ENCODE measurements at places on chromosomes 16 and 17. TPM values are rescaled to one million over a fixed set of nuclear protein-coding genes. Genes with fewer than 3 reads are reported as not detected.
A peak's percentile ranks its signal among the peaks of the same experiment; 100 is the strongest.

Gene KCNAB3
- 0.29 TPM for total RNA-seq

Gene MT1A
- not detected for total RNA-seq

DNA sequence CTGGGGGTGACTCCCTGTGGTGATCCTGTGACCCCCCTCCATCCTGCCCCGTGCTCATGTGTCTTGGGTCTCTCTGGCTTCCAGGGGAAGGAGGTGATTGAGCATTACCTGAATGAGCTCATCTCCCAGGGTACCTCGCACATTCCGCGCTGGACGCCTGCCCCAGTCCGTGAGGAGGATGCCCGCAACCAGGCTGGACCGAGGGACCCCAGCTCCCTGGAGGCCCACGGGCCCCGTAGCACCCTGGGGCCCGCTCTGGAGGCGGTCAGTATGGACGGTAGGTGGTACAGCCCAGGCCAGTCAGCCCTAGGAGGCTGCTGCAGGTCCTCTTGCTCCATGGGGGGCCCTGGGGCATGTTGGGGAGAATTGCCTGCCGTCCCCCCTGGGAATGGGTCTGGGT lies 33.6 kb downstream of the SEC14L5 start:
- DNase-seq: no peak

GRCh38 chr17:41523787-41524186 lies 4.3 kb downstream of the KRT19 start:
- no peak for DNase-seq

Gene TM4SF5
- not detected for total RNA-seq

Gene SEPTIN12
- not detected for total RNA-seq

Gene KRT39
- not detected for total RNA-seq

- no peak for DNase-seq
Measured at GRCh38 chr17:37339321-37339720, 36.5 kb upstream of the C17orf78 start.

DNA sequence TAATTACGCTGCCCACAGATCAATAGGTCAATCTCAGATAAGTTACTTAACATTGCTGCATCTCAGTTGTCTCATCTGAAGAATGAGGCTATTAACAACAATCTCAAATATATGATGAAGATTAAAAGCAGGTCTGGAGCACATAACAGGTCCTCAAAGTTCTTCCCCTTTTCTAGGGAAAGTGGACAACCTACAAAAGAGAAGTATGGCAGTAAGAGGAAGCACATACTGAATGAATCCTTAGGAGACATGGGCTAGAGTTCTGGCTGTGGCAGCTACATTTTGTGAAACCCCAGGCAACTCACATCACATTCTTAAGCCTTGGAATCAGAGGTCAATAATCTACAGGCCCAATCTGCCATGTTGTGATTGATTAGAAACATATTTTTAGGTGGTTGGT lies 180.6 kb downstream of the PCTP start:
- no peak for DNase-seq

DNA sequence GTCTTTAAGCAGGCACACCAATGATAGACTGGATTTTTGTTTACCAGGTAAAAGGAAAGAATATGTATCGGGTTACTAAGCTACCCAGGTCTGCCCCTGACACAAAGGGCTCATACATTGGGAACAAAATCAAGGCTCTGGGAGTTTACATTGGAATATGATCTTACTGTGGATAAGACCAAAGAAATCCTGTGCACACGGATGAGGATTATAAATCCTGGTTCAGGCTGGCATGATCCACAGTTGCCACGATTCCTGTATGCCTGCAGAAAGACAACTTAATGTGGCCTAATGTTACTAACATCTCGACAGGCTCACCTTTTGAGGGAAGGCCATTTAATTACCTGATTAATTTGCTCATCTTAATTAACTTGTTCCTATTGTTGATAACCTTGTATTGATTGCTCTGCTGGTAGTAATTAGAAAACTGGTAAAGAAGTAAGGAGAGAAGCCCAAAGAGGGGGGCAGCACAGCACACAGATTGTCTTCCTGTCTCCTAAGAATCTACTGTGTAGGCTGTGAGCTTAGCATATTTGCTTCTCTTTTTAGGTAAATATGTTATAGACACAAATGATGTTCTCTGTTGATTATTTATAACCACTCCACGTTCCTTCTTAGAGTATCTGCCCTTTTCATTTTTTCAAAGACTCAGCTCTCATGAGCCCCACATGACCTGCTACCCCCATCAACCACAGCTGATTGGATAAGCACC lies 51.0 kb upstream of the TOX3 start:
- DNase-seq: no peak

DNA sequence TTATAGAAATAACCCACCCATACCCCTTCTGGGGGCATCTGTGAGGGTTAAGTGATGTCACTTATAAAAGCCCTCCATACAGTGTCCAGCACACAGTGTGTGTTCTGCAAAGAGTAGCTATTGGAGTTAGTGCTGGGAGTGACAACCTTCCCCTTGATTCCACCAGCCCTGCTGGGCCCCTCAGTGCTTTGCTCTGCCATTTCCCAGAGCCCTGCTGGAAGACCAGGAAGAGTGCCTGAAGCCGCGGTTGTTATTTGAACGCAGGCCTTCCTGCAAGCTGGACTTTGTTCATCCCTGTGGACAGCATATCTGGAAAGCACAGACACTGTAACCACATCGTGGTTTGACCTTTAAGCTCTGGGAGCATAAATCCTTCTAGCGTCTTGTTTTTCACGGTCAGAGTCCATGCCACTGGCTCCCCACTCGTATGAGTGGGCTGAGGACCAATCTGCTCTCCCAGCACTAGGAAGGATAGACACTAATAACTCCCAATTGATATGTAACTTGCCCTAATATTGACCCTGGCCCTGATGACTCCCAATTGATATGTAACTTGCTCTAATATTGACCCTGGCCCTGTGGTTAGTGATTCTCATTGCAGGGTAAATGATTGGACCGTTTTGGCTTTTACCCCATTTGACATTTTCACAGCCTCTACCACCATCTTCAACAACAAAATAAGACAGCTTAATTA lies 297.1 kb upstream of the MAF start:
- peak; percentile 56 for DNase-seq

GRCh38 chr17:58534901-58535421 lies 20.5 kb upstream of the MTMR4 start:
- no peak for DNase-seq

DNA sequence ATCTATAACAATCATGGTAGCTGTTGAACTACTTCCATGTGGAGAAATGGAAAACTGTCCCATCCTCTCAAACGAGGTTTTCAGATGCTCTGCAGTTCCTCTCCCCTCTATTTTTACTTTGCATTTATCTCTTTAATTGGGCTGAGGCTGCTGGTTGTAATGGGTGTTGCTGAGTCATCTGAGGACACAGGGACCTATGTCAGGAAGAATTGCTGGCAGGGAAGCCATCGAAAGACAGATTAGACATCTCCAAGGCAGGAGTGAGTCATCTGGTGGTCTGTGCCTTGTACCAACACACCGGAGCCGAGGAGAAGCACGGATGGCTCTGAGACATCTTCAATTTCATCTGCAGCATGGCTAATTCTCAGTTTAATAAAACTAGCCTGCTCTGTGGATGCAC lies 394.5 kb downstream of the GRIN2A start:
- DNase-seq: no peak

Gene FA2H
- total RNA-seq: 12.4 TPM

GRCh38 chr17:77365584-77366186 lies 224.9 kb downstream of the SEC14L1 start:
- peak; percentile 74 for DNase-seq

Gene MMP2
- 188 TPM for total RNA-seq

GRCh38 chr17:57033296-57033695 lies 51.8 kb upstream of the AKAP1 start:
- no peak for DNase-seq

Gene EVPL
- 8.8 TPM for total RNA-seq

GRCh38 chr17:52831536-52831935 lies 673.0 kb upstream of the CA10 start:
- DNase-seq: no peak

GRCh38 chr16:51057969-51058337 lies 93.1 kb downstream of the SALL1 start:
- no peak for DNase-seq

DNA sequence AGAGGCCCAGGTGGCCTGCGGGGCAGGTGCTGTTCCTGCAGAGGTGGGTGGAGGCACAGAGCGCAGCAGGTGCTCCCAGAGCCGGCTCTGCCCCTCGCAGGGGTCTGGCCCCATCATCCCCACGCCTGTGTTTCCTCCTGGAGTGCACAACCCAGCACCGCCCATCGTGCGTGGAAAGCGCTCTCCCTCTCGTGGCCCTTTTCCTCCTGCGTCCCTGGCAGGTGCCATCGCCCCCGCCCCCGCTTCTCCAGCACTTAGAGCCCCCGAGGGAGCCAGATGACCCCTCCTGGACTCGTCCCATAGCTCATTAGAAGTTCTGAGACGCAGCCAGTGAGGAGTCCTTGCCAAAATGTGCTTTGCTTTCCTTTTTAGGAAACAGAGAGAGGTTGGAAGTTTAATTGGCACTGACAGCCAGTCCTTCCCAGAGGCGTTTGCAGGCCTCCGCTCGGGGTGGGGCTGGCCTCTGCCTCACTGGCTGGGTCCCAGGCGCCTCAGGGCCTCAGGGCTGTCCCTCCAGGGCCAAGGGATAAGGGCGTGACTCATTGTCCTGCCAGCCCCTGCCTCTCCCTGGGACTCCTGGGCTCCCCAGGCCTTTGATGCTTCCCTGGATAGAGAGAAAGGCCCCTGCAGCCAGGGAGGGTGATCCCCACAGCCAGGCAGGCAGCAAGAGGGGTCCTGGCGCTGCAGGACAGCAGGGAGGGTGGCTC lies 32.2 kb upstream of the CHMP6 start:
- no peak for DNase-seq

GRCh38 chr16:645852-646678 lies 3.1 kb upstream of the WDR90 start:
- no peak for DNase-seq

- peak; percentile 19 for DNase-seq
Measured at GRCh38 chr17:45020354-45021138, 30.9 kb downstream of the DCAKD start.

Measured in kidney epithelial cell (primary cell).